ENCODE measurements at places on chromosomes 16 and 17.

DNA sequence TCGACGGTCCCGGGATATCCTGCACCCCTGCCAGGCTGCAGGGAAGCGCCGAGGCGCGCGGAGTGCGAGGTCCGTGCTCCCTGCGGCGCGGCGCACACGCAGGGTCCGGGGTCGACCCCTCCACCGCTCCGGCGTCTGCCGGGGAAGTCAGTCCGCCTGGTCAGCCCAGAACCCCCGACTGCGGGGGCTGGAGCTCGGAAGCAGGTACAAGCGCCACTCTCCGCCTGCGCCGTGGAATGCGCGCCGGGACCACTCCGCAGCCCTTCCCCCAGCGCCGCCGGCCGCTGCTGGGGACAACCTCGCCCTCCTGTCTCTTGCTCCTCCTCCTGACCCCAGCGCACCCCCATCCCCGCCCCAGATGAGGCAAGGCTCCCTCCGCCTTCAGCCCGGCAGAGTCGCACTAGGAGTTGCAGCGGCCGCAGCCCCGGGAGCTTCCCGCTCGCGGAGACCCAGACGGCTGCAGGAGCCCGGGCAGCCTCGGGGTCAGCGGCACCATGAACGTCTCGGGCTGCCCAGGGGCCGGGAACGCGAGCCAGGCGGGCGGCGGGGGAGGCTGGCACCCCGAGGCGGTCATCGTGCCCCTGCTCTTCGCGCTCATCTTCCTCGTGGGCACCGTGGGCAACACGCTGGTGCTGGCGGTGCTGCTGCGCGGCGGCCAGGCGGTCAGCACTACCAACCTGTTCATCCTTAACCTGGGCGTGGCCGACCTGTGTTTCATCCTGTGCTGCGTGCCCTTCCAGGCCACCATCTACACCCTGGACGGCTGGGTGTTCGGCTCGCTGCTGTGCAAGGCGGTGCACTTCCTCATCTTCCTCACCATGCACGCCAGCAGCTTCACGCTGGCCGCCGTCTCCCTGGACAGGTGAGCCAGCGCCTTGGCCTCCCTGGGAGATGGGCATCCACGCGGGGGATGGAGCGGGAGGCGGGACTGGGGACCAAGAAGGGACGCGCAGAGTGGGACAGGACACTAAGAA lies at the start of gene GALR2:
TSS of gene GALR2 (plus strand) at position 392 of the 974 bp plus-strand sequence. CDS start at position 495, 103 bp downstream.
- DNase-seq: no peak

- DNase-seq: no peak
Measured at GRCh38 chr16:84449156-84450140, 55.0 kb downstream of the MEAK7 start.

GRCh38 chr17:49379926-49380325 lies 17.9 kb upstream of the ZNF652 start:
- DNase-seq: no peak

DNA sequence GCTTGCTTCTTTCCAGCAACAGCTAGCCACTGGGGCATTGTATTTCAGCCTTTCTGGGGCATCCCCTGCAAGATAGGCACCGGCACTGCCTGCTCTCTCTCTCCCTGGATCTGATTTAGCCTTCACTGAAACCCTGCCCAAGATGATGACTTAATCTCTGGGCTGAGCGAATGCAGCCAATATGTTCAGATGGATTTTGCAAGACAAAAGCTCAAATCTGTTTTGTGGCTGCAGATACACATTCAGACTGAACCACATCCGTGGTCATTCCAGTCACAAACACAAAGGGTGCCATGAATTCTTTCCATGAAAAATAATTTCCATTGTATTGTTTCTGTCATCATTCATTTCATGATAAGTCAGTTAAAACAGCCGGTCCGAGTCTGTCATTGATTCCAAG lies 24.2 kb downstream of the SOST start:
- DNase-seq: no peak

- no peak for DNase-seq
Measured at GRCh38 chr17:17141860-17142552, 64.1 kb downstream of the PLD6 start.

Data from stimulated activated CD8-positive, alpha-beta memory T cell treated with anti-CD3 and anti-CD28 coated beads, Interleukin-7, amount 100 ng/mL, for 24 hours (primary cell).